ENCODE measurements at places on chromosomes 7 and 10.
A peak's percentile ranks its signal among the peaks of the same experiment; 100 is the strongest.

DNA sequence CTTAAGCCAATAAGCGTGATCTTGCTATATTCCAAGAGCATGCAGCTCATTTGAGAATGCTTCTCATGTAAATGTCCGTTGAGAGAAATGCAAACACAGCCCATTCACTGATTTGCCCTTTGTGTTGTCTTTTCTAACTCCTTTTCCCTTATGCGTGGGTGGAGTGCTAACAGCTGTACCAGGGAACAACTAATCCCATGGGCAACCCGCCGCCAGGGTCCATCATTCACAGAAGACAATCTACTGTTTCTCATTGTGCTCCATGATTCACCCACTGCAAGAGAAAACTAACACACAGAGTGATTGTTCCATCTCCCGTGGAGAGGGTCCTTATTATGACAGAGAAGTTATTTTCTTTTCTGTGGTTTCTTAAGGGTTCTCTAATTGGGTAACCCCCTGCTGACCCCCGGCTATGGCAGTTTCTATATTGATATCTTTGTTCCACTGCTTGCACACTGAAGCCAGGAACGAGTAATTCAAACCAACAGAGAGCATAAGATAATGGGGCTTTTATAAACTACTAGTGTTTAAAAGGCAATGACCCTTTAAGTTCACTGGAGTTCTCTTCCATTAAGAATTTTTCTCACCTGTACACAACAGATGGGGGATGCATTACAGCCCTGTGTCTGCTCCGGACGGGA, 298.7 kb downstream of the BAMBI start:
- no peak for DNase-seq

DNA sequence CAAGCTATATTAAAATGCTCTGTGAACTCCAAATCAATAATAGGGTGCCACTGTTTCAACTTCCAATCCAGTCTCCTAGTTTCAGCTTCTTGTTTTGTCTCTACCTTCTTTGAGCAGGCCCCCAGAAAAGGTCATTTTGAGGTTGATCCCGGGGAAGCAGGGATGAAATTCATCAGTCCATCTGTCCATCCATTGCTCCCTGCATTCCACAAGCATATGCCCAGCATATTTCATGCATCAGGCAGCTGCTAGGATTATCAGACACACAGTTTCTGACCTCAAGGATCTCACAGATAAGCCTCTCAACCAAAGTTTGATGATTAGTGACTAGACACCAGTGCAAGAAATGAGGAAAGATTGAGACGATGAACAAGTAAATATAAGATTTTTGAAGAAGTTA, 186.6 kb upstream of the PDE1C start:
- DNase-seq = no peak

DNA sequence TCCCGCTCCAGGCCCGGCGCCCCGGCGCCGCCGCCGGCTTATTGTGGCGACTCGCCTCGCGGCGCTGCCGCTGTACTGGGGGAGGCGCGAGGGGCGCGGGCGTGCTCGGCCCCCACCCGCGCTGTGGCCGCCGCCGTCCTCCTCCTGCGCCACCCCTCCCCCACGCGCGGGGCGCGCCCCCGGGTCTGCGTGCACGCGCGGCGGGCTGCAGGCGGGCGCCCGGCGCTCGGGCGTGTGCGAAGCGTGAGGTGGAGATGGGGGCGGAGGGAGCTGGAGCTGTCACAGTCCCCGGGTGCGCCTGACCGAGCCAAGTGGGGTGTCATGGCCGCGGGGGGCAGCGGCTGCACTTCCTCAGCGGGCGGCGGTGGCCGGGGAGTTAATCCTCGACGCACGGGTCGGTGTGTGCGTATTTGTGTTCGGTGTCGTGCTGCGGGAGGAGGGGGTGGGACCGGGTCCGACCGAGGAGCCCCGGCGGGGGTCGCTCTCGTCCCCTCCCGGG, 672 bp downstream of the LCOR start:
- DNase-seq = peak; percentile 44

DNA sequence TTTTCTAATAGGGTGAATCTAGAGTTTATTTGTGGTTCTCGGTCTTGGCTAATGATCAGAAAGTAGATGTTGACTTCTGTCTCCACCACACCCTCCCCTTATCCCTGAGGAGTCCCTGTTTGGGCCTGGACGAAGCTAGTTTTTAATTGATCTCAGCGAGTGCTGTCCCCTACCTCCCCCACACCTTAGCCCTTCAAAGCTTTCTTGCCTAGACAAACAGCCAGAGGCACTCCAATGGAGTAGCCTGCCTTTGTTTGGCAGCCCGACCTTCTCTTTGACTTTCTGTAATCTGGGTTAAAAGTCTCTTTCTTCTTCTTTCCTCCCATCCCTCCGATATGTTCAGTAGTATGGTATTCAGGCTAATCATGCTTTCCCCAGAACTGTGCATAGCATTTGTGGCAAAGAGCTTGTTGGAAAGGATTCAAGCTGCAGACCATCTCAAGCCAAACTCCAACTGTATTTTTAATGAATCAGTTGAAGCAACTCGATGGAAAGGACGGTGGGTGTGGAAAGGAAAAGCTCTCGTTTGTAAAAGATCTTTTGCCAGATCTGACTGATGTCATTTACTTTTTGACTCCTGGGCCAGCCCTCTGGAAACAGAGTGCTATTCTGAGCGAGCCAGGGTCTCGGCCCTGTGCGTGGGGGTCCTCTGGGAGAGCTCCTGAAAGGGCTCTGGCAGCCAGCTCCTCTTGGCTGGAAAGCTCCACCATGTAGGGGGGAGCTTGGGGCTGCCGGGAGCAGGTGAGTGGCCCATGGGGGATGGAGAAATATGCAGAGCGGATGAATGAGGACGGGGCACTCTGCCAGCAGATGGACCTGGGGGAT, 4.5 kb downstream of the FAM180A start:
- DNase-seq = no peak
